ENCODE measurements at places on chromosomes 11 and 22. TPM values are rescaled to one million over a fixed set of nuclear protein-coding genes. Genes with fewer than 3 reads are reported as not detected.

The SLC5A12 gene
- not detected for total RNA-seq

DNA sequence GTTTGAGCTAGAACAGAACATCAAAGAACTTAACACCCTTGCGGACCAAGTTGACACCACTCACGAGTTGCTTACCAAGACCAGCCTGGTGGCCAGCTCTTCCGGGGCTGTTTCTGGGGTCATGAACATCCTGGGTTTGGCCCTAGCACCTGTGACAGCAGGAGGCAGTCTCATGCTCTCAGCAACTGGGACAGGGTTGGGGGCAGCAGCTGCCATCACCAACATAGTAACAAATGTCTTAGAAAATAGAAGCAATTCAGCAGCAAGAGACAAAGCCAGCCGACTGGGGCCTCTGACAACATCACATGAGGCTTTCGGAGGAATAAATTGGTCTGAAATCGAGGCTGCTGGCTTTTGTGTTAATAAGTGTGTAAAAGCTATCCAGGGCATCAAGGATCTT, 8.7 kb downstream of the APOL5 start:
- DNase-seq = no peak

DNA sequence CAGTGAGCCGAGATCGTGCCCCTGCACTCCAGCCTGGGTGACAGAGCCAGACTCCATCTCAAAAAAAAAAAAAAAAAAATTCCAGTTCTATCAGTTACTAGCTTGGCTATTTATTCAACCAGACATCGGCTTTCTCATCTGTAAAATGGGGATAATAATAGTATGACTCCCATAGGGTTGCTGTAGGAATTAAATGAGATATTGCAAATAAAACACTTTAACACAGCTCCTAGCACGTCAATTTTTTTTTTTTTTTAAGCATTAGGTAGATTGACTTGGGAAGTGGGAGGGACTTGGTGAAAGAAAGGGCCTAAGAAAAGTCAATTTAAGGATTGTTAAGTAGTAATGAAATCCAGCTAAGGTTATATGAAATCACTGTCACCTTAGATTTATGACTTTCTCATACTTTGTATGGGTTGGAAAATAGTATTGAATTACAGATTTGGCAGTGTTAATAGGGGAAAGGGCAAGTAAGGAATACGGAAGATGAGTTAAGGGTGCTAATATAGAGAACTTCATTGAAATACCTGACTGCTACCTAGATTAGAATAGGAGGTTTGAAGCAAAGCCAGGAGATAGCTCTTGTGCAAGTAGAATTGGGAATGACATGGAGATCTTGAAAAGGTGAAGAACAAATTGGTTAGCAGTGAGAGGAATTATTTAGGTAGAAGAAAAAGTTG, 28.8 kb downstream of the BIRC2 start:
- DNase-seq = no peak

The ELFN2 gene
- total RNA-seq = 4.6 TPM

GRCh38 chr11:106369224-106369623, 291.8 kb downstream of the AASDHPPT start:
- no peak for DNase-seq

DNA sequence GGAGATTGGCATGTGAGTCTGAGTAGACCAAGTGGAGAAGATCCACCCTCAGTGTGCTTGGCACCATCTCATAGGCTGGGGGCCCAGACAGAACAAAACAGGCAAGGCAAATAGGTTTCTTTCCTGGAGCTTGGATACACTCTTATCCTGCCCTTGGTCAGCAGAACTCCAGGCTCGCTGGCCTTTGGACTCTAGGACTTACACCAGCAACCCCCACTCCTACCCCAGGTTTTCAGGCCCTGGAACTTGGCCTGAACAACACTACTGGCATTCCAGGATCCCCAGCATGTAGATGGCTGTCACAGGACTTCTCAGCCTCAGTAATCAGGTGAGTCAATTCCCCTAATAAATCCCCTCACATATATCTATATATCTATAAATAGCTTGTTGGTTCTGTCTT, 637.7 kb downstream of the OPCML start:
- no peak for DNase-seq

The PDE2A gene
- 0.36 TPM for total RNA-seq

DNA sequence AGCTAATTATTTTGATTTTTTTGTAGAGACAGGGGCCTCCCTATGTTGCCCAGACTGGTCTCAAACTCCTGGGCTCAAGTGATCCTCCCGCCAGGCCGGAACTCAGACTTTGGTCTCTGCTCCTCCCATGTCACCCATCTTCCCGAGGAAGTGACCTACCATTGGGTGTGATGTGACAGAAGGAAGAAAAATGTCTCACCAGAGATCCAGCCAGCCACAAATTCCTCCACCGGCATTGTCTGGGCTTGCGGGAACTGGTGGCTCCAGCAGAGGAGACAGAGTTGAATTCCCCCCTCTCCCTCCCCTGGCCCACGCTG, 772 bp downstream of the SLC25A45 start:
- DNase-seq = no peak

- no peak for DNase-seq
These were observed 71.8 kb upstream of the TEAD1 start for GRCh38 chr11:12602421-12602820.
